ENCODE measurements at places on chromosomes 2 and 18.

- no peak for DNase-seq
Measured at GRCh38 chr2:206614811-206615210, 27.5 kb upstream of the FAM237A start.

GRCh38 chr18:42798606-42799170, 316.8 kb downstream of the RIT2 start:
- no peak for DNase-seq

DNA sequence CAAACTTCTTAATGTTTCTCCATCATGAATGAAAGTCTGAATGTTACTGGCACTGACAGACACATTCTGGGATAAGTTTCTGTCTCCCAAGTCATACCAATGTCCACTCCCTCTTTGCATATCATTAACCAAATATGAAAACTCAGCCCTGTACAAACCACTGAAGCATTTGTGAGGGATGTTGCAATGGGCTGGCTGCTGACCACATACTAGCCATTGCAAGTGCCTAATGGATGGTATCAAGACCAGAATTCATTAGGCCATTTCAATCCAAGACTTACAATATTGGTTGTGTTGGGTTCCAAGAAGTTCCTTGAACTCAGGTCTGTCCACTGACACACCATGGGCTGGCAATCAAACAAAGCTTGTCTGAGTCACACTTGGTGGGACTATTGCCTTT, 73.8 kb downstream of the CBLN2 start:
- DNase-seq, result no peak

DNA sequence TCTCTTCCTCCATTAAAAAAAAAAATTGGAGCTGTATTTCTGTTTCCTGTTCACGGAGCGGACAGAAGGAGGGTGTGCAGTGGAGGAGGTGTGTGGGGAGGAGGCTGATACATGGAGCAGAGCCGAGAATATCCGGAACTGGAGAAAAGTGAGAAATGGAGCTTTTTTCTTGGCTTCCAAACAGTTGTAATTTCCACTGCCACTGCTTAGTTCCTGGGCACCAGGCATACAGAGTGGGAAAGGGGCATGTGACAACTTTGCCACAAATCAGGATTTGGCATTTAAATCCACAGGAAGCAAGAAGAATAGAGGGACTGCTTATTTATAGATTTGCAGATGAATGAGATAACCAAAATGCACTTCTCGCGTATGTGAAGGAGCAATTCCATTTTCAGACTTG, 71.2 kb downstream of the BCL11A start:
- no peak for DNase-seq

DNA sequence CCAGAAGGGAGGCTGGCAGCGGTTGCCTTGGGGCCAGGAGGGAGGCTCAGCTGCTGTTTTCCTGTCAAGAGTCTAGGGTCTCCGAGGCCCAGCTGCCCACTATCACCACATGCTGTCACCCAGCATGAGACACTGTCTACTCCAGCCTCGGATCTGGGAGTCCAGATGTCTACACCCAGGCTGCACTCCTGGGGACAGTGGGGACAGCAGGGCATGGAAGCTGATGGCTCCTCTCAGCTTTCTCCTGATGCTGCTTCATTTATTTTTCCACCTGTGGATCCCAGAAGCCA, 134.0 kb downstream of the PTGR3 start:
- no peak for DNase-seq
